ENCODE measurements at places on chromosomes 6 and 20. TPM values are rescaled to one million over a fixed set of nuclear protein-coding genes. Genes with fewer than 3 reads are reported as not detected.

RAMACL gene
- not detected for total RNA-seq

DNAH8 gene
- total RNA-seq = not detected

CAP2 gene
- total RNA-seq = 3.3 TPM

IRAK1BP1 gene
- total RNA-seq = 2.7 TPM

PGC gene
- total RNA-seq = not detected

NINL gene
- total RNA-seq = 6.3 TPM

STXBP5 gene
- total RNA-seq = 14.0 TPM

ISM1 gene
- 1.0 TPM for total RNA-seq

TCEA2 gene
- 5.0 TPM for total RNA-seq

SLPI gene
- total RNA-seq = 13.8 TPM

LRRC73 gene
- 0.16 TPM for total RNA-seq

DEFB124 gene
- not detected for total RNA-seq

DEFB129 gene
- total RNA-seq = not detected

MATN4 gene
- total RNA-seq = not detected

EDN1 gene
- total RNA-seq = 3.4 TPM

CAGE1 gene
- total RNA-seq = not detected

TEAD3 gene
- 11.7 TPM for total RNA-seq

CSNK2A1 gene
- 133 TPM for total RNA-seq

B3GALT4 gene
- 2.2 TPM for total RNA-seq

SLC22A16 gene
- total RNA-seq = not detected

BNIP5 gene
- not detected for total RNA-seq

Data from hair follicular keratinocyte (primary cell).